ENCODE measurements at places on chromosomes 7 and 10.
A peak's percentile ranks its signal among the peaks of the same experiment; 100 is the strongest.

DNA sequence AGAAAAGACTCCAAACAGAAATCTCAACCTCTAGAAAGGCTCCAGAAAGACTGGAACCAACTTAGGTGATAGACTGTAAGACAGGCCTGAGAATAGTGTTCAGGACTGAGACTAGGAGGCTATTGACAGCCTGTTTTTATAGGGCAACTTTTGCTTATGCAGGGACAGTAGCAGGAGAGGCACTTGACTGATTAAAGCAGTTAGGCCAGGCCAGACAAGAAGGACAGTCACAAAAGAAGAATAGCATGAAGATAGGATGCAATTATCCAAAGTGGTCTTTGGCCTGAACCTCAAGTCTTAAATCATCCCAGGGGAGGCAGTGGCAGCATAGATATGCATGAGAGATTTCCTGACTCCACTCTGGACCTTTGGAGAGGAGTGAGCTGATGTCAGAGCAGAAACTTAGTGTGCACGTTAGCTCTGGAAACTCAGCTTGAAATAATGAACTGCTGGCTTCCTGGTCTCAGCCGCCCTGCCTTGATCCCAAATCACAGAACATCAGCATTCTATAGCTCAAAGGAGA lies 290.6 kb downstream of the SORCS3 start:
- DNase-seq = no peak

DNA sequence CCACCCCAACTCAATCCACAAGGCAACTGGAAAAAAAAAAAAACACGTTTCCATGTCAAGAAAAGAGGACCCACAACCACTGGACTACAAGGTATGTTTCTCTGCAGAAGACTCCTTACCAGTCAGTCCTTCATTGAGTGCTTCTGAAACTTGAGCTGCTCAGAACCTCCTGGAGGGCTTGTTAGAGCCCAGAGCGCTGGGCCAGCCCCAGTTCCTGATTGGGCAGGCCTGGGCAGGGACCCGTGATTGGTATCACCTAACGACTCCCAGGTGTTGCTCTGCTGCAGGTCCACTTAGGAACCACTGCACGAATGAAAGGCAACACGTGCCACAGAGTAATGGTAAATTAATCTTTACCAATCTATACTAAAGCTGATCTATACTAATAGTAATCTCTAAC lies 473 bp upstream of the CCDC201 start:
- DNase-seq = no peak

DNA sequence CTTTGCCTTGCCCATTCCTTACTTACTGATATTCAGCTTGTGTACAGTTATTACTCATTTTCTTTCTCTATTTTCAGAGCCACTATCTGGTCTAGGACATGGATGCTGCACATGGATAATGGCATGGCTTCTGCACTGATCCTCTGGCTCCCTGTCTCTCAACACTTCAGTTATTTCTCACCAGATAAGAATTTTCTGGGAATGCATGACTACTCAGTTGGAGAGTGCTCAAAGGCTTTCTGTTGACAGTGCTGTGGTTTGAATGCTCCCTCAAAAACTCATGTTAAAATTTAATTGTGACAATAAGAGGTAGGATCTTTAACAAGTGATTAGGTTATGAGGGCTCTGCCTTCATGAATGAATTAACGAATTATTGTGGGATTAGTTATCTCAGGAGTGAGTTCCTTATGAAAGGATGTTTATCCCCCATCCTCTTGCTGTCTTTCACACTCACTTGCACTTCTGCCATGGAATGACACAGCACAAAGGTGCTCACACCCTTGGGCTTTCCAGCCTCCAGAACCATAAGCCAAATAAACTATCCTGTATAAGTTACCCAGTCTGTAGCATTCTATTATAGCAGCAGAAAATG lies 16.1 kb upstream of the PIK3CG start:
- no peak for DNase-seq

DNA sequence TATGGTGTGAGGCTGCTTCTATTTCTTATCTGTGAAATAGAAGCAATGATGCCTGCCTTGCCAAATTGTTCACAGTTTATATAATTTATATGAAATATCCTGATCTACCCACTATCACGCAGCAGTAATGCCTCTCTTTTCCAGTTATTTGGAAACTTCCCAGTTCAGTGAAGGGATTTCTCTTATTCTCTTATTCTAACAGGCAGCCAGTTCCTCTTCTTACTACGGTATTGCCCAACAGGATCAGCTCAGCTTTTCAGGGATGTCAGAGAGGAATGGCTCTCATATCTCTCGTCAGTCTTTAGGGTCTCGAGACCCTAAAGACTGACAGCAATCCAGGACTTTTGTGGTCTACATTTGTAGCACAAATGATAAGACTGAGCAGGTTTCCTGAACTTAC lies 215.6 kb downstream of the CREB5 start:
- DNase-seq = peak; percentile 44

DNA sequence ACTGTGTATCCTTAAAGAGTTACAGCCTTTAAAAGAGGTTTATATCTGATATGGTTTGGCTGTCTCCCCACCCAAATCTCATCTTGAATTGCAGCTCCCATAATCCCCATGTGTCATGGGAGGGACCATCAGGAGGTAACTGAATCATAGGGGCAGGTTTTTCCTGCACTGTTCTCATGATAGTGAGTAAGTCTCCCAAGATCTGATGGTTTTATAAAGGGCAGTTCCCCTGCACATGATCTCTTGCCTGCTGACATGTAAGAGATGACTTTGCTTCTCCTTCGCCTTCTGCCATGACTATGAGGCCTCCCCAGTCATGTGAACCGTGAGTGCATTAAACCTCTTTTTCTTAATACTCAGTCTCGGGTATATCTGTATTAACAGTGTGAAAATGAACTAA lies 9.7 kb downstream of the RTKN2 start:
- no peak for DNase-seq

- no peak for DNase-seq
These were observed 6.9 kb downstream of the TMEM130 start for GRCh38 chr7:98862716-98863420.

DNA sequence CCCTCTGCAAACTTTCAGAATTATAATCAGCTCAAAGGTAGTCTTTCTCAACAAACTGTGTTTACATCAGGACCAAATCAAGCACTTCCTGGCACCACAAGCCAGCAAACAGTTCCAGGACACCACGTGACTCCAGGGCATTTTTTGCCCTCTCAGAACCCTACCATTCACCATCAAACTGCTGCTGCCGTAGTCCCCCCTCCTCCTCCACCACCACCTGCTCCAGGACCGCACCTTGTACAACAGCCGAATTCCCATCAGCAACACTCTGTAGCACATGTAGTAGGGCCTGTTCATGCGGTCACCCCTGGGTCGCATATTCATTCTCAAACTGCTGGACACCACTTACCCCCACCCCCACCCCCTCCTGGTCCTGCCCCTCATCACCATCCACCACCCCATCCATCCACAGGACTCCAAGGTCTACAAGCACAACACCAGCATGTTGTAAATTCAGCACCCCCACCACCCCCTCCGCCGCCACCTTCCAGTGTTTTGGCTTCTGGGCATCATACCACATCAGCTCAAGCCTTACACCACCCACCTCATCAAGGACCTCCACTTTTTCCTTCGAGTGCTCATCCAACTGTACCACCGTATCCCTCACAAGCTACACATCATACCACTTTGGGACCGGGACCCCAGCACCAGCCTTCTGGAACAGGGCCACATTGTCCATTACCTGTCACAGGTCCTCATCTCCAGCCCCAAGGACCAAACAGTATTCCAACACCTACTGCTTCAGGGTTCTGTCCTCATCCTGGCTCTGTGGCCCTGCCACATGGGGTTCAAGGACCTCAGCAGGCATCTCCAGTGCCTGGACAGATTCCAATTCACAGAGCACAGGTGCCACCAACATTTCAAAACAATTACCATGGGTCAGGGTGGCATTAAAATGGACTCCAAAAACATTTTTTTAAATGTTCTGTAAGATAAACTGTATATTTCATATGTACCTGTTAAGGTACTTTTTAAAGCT lies 98.7 kb downstream of the KMT2E start:
- DNase-seq = no peak

DNA sequence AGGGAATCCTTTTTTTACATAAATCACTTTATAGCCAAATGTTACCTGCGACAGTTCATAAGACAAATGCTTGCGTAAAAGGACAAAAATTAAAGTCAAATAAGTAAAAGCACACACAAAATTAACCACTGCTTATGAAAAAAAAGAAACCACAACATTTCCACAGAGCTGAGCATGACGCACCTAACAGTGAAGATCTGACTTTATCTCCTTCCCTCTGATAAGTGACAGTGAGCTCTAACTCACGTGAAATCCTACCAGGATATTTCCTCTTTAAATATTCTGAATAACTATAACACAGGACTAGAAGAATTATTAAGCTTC lies 225.5 kb downstream of the SFMBT2 start:
- DNase-seq = peak; percentile 87

GRCh38 chr7:95684037-95684436 lies 87.7 kb upstream of the PDK4 start:
- no peak for DNase-seq

GRCh38 chr7:14229047-14229446 lies 239.6 kb upstream of the ETV1 start:
- no peak for DNase-seq

DNA sequence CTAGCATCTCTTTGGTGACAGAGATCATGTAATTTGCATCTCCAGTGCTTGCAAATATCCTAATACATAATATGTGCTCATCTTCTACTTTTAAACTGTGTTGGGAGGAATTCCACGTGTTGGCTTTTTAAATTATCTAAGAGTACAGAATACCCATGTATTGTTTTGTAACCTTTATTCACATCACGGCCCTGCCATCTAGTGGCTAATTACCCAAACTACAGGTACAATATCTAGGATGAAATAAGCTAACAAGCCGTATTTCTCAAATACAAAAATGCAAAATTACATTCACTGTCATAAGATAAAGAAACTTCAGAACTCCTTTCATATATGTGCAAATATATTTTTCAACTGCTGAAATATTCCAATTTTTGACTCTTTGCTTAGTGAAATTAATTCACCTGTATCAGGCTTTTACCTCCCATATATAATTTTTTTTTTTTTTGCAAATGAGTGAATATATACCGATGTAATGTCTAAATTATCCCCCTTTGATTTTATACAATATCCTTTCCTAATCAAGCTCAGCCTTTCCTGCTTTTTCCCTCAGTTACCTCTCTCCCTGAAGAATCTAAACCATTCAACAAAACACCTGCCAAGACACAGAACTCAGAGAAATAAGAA lies 30.3 kb upstream of the LSM8 start:
- DNase-seq = peak; percentile 76

- DNase-seq = no peak
These were observed 157.6 kb upstream of the PCBD1 start for GRCh38 chr10:71045936-71046335.
